CD4-positive, CD25-positive, alpha-beta regulatory T cell (primary cell): ENCODE measurements at places on chromosomes 4 and X.

DNA sequence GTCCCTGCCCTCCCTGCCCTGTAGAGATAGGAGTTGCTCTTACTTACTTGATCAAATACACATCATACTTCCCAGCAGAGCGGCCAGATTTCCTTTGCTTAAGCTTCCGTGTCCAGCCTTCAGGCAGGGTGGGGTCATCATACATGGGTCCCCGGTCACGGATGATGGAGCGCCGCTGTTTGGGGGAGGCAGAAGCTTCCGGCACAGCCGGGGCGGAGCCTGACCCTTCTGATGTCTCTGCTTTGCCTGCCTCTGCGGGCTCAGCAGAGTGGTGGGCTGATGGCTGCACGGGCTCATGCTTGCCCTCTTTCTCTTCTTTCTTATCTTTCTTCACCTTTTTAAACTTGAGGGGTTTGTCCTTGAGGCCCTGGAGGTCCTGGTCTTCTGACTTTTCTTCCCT is 12.5 kb upstream of the IRAK1 start:
- DNase-seq, result no peak

GRCh38 chr4:99983289-99983943 is 33.3 kb upstream of the H2AZ1 start:
- DNase-seq, result no peak

GRCh38 chrX:53362449-53362848 is 60.0 kb downstream of the SMC1A start:
- DNase-seq, result no peak

DNA sequence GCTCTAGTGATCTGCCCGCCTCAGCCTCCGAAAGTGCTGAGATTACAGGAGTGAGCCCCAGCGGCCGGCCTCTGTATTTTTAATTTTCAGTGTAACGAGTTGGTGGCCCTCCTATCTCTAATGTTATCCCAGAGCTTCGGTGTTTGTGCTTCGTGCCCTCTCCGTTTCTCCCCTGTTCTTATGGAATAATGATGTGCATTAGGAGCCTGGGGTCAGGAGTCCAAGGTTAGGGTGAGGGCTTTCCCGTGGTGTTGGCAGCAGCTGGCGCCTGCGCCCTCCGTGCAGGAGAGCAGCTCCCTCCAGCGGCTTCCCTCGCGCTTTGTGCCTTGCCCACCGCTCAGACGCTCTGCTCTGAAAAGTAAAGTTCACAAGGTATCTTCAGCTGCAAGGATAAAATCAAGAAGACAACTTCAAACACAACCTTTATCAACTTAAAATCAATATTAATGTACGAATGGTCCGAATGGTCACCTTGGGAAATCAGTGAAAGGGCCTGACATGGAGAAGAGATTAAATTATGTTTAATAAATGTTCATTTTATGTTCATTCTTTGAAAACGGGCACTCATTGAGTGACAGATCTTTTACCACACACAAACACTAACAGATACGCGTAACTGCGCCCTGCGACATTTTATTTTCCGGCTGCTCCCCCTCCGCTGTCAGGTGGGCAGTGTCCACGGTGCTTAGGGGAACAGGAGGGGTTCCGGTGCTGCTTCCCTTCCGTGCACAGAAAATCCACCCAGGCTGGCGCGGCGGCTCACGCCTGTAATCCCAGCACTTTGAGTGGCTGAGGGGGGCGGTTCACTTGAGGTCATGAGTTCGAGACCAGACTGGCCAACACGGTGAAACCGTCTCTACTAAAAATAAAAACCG is 62.4 kb downstream of the TRAPPC11 start:
- no peak for DNase-seq

GRCh38 chr4:139458543-139458942 is 4.6 kb downstream of the RAB33B start:
- no peak for DNase-seq

- peak; percentile 59 for DNase-seq
These were observed 24.1 kb downstream of the ZCCHC12 start for GRCh38 chrX:118847676-118848075.

DNA sequence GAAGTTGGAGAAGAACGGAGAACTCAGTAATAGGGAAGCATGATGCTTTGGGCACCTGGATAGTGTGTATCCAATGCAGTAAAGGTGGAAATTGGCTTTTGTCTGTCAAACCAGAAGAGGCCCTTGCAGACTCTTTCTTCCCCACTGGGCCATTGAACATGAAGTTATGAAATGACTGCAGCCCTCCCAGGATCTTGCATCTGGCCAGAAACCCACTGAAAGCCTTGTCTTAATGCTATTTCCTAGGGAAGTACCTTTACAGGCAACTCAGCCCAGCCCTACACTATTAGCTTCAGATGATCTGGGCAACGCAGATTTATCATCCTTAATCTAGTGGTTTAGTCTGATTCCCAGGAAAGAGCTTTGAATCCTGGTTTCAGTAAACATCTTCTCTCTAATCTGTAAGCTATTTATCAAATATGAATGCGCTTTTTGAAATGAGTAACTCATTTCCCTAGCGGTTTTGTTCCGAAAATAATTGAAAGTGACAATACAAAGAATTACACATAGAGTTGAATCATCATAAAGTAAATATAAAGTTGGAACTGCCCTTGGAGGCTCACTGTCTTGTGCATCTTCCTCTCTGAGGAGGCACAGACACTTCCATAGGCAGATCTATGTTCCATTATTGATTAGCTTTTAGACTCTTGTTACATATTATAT is 464.1 kb downstream of the IDS start:
- DNase-seq, result no peak

GRCh38 chr4:142923619-142924018 is 77.5 kb upstream of the INPP4B start:
- DNase-seq, result no peak

DNA sequence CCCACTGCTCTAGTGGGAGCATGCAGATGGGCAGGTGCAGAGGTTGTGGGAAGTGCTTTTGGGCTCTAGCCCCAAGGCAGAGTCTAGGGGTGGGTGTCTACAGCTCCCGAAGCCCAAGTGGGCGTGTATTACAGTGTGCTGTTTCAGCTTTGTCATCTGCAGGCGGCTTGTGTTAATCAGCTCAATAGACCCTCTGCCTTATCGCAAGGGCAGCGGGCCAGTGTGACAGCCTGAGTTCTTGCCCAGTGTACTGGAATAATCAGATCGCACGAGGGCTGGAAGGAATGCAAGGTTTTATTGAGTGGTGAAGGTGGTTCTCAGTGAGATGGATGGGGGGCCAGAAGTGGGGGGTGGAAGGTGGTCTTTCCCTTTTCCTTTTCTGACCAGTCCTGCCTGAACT is 529.4 kb upstream of the AMOT start:
- no peak for DNase-seq

DNA sequence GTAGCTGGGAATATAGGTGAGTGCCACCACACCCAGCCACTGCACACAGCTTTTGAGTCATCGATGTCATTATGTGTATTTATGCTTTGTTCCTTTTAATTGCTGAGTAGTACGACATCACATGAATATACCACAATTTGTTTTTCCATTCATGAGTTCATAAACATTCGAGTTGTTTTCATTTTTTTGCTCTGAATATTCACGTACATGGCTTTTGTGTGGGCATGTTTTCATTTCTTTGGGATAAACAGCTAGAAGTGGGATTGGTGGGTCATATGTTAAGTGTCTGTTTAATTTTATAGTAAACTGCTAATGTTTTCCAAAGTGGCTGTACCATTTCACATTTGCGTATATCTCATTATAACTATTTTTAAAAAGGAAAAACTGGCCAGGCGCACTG is 45.1 kb upstream of the KDR start:
- DNase-seq, result no peak

GRCh38 chr4:1367230-1367935 is 20.4 kb downstream of the UVSSA start:
- DNase-seq, result no peak

- no peak for DNase-seq
These were observed 27.2 kb upstream of the GRPR start for GRCh38 chrX:16096141-16096540.

GRCh38 chr4:73851293-73851692 is 1.8 kb upstream of the PF4V1 start:
- no peak for DNase-seq

- DNase-seq, result peak; percentile 60
These were observed 140.3 kb upstream of the SH3RF1 start for GRCh38 chr4:169410839-169411770.

- no peak for DNase-seq
These were observed 47.2 kb downstream of the RAB33B start for GRCh38 chr4:139501117-139501516.

GRCh38 chr4:93671093-93671492 is 157.5 kb upstream of the ATOH1 start:
- DNase-seq, result no peak

- DNase-seq, result no peak
These were observed 92.5 kb downstream of the RASL11B start for GRCh38 chr4:52954560-52955170.
